ENCODE measurements at places on chromosomes 2 and 18. TPM values are rescaled to one million over a fixed set of nuclear protein-coding genes. Genes with fewer than 3 reads are reported as not detected.

GRCh38 chr18:77062518-77063003 lies 70.0 kb downstream of the MBP start:
- peak; percentile 70 for DNase-seq

DNA sequence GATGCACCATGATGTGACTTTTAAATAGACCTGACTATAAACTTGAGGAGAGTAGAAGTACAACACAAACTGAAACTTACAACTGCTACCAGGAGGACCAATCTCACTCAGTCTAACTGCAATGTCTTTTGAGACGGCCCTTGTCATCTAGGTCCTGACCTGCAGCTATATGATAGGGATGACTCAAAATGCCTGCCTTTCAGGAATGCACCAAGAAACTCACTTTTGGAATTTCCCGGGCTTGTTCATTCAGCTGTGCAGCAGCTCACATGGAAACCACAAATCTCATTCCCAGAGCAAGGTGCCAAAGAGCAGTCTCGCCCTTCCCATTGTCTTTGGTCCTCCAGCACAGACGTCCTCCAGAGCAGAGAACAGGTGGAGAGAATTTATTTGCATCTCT lies 113.7 kb downstream of the SPOPL start:
- DNase-seq, result no peak

- DNase-seq, result no peak
Observed at GRCh38 chr2:95039363-95039762, 13.9 kb downstream of the MAL start.

Gene GALR1
- total RNA-seq, result not detected

GRCh38 chr18:76487070-76487469 lies 8.0 kb downstream of the ZNF516 start:
- DNase-seq, result no peak

DNA sequence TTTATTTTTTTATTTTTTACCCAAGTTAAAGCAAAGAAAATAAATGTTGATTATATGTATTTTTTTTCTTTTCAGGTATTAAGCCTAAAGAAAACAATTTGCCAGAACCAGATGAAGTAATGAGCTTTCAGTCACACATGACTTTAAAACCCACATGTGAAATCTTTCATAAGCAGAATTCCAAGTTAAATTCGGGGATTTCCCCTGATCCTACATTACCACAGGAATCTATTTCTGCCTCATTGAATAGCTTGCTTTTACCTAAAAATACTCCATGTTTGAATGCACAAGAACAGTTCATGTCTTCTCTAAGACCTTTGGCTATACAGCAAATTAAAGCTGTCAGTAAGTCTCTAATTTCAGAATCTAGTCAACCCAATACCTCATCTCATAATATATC lies 26.6 kb downstream of the GEN1 start:
- DNase-seq, result no peak

- DNase-seq, result no peak
Observed at GRCh38 chr2:132037527-132038178, 124.1 kb downstream of the ANKRD30BL start.

DNA sequence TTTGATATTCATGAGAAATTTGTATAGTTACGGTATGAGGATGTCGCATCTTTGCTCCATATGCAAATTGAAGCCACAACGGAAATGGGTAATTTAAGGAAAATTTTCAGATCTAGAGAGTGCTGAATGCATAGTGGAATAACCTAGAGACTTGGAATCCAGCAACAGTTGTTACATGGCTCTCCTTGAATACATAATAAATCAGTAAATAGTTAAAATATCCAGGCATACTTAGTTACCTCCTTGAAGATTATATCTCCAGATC lies 5.4 kb downstream of the REG1A start:
- no peak for DNase-seq
